ENCODE measurements at places on chromosomes 3 and 15. TPM values are rescaled to one million over a fixed set of nuclear protein-coding genes. Genes with fewer than 3 reads are reported as not detected.

DNA sequence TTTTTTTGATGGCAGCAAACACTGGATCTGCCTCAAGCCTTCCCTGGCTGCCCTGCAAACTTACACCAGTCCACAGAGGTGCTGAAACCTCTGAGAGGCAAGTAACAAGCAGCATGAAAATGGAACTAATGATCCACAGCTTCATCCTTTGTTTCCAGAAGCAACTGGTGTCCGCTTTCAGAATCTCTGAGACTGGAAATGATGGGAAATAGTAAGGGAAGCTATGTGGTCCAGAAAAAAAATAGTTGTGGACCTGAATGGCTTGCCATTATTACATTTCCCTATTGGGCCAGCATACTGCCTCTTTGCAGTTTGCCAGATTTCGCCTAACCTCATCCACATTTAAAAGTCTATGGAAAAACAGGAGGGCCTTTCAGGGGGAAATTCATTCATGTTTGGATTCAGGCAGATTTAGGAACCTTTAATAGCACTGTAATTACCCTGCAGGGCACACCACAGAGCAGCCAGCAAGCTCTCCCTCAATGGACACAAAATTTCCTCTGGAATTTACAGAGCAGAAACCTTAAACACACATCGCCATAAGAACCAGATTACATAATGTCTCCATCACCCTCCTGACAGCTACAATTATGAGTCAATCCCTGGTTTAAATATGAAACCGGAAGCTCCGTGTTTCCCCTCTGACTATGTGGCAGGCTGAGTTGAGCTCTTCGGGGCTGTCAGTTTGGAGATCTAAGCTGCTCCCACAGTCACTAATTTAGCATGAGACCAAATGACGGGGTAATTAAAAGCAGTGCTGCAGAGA is 134.4 kb downstream of the TMCO5A start:
- DNase-seq, result peak; percentile 57

DNA sequence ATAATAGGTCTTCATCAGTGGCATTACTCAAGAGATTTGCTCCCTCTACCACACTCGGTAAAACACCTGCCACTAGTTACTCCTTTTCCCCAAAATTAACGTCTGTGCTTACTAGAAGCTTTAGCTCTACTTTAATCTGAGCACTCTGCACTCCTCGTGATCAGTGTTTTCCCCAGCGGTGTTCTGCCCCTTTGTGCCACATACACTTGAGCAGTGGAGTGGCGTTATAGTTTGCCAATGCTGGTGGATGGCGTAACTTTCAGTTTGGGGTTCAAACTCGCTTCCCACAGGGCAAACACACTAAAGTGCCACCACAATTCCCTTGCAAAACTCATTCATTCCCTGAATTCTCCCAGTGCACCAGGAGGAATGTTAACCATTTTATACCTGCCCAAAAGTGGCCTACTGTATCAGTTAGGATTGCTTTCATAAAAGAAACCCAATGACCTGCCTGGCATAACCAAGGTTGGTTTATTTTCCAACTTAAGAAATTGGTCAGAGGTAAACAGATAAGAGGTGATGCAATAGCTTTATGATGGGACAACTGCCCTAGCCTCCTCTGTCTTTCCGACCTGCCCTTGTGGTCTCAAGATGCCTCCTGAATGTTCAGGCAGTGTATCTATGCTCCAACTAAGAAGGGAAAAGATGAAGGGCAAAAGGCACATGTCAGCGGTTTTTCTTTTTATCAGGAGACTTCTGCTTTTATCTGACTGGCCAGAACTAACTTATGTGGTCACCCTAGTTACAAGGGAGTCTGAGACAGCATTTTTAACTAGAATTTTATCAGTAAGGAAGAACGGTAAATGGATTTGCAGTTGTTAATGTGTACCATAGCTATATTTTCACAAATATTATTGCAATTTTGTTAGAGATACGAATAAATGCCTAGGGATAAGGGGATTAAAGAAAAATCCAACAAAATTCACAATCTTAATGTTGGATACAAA is 83.9 kb downstream of the FSIP1 start:
- no peak for DNase-seq

Gene SLC2A2
- 0.07 TPM for total RNA-seq

GRCh38 chr15:58793862-58794261 is 22.8 kb downstream of the MINDY2 start:
- no peak for DNase-seq

- no peak for DNase-seq
Measured at GRCh38 chr3:82736696-82737277, 975.3 kb upstream of the GBE1 start.

DNA sequence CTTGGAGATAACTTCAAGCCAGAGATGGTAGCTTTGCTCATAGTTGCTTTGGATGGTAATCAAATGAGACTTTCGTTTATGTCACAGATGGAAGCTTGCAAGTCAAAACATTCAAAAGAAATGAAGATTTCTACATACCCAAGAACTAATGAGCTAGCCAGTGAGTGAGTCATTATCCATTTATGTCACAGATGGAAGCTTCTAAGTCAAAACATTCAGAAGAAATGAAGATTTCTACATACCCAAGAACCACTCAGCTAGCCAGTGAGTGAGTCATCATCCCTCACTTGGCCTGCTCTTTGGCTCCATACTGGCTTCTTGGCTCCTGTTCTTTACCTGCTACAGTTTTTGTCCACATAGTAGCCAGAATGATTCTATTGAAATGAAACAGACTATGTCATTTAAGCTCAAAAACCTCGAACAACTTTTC is 559.8 kb upstream of the CBLB start:
- DNase-seq, result peak; percentile 98

Gene HTR3E
- total RNA-seq, result not detected

GRCh38 chr3:180320631-180321030 is 281.3 kb upstream of the TTC14 start:
- no peak for DNase-seq

DNA sequence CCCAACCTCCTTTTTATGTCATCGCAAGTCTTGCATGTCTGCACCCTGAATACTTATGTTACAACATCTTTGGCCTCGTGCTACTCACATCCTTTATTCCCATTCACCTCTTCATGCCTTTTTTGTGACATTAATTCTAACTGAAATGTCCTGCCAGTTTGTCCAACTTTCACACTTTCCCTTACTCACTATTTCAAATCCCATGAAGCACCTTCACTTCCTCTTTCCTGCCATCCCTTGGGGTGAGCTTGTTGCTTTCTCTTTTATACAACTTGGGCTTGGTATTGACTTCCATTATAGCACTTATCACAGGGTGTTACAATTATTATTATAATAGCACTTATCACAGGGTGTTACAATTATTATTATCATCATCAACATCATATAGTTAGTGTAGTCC is 496.3 kb downstream of the NLGN1 start:
- no peak for DNase-seq

- DNase-seq, result no peak
Measured at GRCh38 chr3:49794926-49795905, 4.5 kb downstream of the CDHR4 start.

Gene CGNL1
- total RNA-seq, result 4.7 TPM

- no peak for DNase-seq
Measured at GRCh38 chr3:138186803-138187295, 252 bp upstream of the ARMC8 start.

Data from A172 (cell line).